Pulmonary artery endothelial cell (primary cell): ENCODE measurements at places on chromosomes 13 and 19.
A peak's percentile ranks its signal among the peaks of the same experiment; 100 is the strongest.

DNA sequence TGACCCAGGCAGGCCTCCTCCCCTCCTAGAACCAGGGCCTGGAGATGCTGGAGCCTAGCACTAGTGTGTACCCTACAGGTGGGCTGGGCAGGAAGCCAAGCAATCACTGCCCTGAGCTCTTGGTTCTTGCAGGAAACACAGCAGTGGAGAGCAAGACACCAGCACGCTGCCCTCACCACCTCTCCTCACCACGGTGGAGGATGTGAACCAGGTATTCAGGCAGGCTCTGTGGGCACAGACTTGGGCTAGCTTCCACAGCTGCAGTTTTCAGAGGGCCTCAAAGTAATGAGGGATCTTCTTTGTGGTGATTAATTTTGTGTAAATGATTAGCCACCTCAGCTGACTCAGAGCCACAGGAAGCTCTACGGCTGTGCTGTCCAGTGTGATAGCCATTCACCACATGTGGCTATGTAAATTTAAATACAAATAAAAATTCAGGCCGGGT is 13.6 kb upstream of the GPI start:
- no peak for DNase-seq

- no peak for DNase-seq
Measured at GRCh38 chr19:48726556-48726955, 7.0 kb upstream of the MAMSTR start.

DNA sequence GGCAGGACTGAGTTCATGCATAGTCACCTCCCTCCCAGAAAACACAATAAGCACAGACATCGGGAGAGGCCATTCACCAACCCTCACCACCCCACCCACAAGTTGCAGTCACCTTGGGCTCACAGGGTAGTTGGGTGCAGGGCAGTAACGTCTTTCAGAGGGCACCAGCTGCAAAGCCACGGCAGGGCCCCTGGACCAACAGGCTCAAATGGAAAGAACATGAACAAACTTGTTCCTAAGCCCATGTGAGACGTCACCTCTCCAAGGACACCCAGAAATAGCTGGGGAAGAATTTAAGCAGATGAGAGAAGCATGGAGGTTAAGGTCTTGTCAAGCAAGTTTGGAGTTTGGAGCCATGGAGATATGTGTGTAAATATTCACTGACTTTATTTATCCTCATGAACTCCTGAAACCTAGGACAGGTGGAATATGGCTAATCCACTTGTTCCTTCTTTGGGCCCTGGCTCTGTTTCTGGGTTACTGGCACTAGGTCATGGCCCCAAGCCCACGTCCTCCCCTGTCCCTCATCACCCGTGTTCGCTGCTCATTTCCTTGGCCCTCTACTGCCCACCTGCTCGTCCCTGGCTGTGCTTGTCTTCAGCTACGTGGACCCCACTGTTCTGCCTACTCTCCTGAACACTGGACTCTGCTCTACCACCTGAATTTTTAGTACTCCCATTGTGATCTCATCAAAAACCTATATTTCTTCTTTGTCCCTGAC is 40.4 kb downstream of the SACS start:
- DNase-seq, result no peak

GRCh38 chr19:498511-498891 is 2.2 kb downstream of the MADCAM1 start:
- no peak for DNase-seq

DNA sequence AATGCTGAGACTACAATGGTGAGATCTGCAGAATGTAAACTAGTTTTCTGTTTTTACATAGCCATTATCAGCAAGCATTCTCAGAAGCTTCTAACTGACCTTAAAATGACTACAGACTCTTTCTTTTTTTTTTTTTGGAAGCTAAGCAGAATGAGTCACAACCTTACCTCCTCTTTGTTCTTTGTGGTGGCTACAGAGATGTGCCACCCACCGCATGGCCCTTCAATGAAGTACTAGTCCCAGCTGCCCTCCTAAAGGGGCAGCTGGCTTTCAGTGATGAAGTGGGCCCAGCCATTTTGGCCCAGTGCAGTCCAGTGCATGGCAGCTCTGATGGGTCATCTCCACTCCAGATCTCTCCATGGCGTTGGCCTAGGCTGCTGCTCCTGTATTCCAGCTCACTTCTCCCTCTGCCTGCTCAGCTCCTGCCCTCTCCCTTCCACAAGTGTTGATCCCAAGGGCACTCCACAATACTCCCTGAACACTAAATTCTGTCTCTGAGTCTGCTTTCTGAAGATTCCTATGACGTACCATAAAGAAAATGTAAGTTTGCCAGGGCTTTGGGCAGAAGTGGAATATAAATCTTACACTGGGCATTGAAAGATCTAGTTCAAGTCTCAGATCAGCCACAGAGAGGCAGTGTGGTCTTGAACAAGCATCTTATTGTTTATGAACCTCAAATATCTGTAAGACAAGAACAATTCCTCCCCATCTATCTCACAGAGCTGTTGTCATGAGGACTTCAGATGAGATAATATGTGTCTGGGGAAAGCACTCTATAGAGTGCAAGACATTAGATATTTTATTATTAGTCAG is 85.6 kb downstream of the RXFP2 start:
- DNase-seq, result no peak

- DNase-seq, result peak; percentile 84
Measured at GRCh38 chr19:37361994-37362393, 8.9 kb upstream of the ZNF527 start.

DNA sequence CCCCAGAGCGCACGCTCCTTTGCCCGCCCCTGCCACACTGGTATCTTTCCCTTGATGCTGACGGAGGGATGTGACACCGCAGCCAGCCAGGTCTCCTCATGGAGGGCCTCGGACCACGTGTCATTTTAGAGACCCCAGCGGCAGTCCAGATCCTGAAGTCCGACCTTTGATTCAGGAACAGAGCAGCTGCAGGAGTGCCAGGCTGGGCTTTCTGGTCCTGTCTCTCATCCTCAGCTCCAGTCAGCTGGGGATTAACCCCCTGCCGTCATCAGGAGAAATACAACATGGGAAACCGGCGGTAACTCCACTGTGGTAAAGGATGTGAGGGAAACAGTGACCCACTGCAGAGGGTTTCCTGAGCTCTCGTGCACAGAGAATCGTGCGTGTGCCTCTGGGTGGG is 140.6 kb downstream of the SIPA1L3 start:
- DNase-seq, result no peak

GRCh38 chr19:9037400-9038062 is 27.3 kb upstream of the MUC16 start:
- no peak for DNase-seq

- DNase-seq, result no peak
Measured at GRCh38 chr13:112261924-112262323, 114.2 kb upstream of the SPACA7 start.

DNA sequence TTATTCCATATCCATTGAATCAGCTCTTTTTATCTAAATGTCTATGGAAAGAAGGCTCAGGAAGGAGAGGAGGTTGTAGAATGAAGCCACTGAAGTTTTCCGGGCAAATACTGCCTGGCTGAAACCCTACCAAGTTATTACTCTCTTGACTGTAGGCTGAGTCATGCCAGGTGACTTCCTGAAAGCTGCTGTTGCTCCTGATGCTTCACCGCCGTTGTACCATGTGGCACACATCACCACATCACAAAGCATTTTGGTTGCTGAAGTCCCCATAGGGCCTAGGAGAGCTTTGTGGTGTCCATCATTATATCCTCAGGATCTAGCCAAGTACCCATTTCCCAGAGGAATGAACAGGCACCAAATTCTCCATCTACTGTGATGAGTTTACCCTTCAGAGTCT is 11.1 kb upstream of the TDRD12 start:
- DNase-seq, result no peak

GRCh38 chr19:1161716-1162115 is 12.4 kb downstream of the SBNO2 start:
- no peak for DNase-seq

DNA sequence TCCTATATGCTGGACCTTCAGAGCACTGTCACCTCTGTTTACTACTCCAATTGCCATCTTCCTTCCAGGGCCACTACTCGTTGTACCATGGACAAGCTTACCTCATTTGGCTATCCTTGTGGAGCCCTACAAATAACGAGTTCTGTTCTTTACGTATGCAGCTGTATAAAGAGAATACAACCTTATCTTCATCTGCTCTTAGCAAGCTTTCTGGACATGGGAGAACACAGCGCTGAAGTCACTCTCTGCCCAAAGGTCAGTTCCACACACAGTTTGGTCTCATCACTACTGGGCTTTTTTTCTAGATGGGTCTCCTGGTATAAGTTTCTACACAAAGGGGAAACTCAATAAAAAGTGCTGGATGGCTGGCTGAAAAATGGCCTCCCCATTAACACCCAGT is 88.9 kb downstream of the CDADC1 start:
- no peak for DNase-seq

DNA sequence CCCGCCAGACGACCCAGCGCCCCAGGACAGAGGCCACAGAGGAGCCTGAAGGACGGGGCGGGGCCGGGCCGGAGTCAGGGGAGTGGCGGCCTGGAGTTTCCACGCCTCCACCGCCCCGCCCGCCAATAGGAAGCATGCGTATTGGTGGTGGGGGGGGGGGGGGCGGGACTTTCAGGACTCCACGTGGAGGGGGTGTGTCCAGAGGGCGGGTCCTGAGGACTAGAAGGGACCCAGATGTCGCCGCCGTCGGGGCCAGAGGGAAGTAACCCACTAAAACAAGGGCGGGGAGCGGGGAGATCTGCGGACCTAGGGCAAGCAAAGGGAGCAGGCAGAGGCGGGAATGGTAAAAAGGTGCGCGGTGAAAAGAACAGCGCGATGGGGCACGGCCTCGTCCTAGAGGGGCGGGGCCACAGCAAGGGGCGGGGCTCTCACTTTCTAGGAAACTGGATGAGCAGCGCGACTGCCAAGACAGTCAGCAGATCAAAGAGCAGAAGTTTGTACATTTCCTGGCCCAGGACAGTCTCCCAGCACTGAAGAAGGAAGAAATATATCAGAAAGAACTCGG is 2.8 kb upstream of the LENG1 start:
- no peak for DNase-seq

DNA sequence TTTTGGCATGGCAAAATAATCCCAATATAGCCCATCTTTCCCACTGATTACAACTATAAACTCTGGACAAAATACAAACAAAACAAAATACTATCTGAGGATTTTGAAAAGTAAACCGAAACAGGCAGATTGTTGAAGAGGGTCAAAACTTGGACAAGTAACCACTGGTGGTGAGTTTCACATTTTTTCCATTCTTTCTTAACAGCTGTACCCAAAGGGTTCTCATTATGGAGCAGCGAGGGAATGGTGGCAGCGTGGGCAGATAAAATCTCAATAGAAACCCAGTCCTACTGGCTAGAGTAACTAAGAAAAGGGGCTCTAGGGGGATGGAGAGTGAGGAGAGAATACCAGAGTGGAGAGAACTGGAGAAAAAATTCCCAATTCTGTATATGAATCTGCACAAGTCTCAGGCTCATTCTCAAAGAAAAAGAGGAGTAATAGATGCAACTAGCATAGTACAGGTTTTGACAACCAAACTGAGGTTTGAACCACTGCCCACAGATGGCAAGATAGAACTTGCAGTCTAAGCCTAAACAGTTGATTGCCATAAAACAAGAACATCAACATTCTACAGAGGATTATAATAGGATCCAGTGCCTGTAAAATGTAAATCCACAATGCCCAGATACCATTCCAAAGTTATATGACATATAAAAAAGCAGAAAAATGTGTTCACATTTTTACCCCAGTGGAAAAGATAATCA is 284.5 kb downstream of the KCNRG start:
- no peak for DNase-seq

DNA sequence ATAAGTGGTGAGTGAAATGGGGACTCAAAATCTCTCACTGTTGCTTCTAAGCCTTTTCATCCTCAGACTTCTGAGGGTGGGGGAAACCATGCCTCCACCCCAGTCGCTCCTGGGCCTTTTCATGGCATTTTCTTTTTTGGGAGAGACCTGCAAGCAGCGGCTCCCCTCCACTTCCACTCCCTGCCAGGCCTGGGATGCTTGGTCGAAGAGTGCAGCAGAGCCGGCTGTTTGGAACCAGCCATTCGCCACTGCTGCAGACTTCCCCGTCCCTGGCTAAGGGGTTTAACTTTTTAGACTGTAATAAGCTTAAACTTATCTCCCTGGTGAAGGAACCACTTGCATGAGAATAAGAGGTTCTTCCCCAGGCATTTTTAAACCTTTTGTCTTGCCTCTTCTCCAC is 617.2 kb downstream of the PCDH9 start:
- DNase-seq, result no peak

GRCh38 chr13:36377826-36378468 is 31.8 kb upstream of the SPART start:
- no peak for DNase-seq
